NCI-H774 (cell line): ENCODE measurements at places on chromosomes 13 and 19.

DNA sequence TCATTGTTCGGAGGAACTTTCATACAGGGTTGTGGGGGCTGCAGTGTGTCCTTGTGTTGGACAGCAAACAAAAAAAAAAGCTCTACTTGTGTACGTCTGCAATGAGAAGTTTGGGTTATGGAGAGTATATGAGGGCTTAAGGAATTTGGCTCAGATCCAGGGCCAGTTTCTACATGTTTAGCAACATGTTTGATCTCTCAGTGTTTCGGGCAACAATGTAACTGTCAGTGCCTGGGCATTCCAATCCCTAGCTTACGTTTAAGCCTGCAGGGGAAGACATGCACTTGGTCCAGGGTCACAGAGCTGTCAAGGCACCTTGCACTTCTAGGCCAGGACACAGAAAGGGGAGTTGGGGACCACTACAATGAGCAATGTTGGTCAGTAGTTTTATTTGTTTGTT, 13.9 kb downstream of the ZNF543 start:
- no peak for DNase-seq

GRCh38 chr13:98960606-98961502, 17.0 kb downstream of the DOCK9 start:
- DNase-seq: no peak

GRCh38 chr13:75639454-75639853, 3.3 kb downstream of the LMO7 start:
- DNase-seq: no peak

GRCh38 chr19:15247107-15248014, 15.1 kb upstream of the EPHX3 start:
- DNase-seq: no peak

DNA sequence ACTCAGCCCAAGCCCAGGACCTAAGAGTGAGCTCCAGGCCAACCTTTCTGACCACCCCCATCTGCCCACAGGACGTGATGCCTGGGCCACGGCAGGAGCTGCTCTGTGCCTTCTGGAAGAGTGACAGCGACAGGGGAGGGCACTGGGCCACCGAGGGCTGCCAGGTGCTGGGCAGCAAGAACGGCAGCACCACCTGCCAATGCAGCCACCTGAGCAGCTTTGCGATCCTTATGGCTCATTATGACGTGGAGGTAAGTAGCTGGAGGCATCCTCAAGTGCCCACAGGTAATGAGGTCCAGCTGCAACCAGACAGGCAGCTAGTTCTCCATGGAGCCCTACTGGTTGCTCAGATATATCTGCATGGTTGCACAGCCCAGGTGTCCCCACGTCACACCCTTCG, 14.8 kb downstream of the DDX39A start:
- peak; percentile 49 for DNase-seq

DNA sequence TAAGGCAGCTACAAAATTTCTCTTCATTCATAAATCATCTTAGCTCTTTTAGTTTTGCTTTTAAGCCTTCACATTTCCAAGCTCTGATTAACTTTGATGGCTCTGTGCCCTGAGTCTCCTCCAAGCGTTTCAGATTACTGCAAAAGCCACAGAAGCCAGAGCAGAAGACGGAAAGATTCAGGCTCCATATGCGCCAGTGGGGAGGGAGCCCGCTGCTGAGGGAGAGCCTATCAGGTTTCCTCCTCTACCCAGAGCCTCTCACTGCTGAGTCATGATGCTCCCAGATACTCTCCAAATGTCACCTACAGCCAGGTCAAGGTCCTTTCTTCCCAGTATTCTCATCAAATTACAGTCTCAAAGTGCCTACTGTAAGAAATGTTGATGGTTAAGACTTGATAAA, 193.6 kb downstream of the RAP2A start:
- DNase-seq: no peak

- DNase-seq: no peak
Measured at GRCh38 chr19:11554160-11554559, 4.9 kb downstream of the ELOF1 start.

DNA sequence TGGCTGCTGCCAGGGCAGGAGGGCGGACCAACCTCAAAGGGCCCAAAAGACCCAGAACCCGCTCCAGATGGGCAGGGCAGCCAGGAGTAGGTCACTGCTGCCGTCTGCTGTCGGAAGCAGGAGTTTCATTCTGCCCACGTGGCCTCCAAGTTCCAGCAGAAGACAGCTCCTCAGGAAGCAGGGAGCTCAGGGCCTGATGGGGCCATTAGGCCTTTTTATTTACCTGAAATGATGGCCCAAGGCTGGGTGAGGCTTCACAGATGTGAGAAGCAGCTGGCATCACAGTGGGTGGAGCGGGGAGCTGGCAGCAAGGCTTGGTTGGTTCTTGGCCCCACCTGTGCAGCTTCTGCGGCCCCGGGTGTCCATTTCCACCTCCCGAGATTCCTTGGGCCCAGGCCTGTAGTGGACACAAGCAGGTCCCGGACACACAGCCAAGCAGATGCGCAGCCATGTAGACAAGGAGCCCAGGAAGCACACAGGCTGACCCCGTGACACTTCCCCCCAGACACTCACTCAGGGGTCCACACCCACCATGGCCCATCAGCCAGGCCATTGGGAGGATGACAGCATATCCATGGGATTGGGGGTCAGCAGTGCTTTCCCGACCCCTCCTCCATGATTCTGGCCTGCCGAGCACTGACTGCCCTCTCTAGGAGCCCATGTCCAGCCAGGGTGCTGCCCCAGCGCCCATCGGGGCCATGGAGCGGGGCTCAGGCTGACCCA, 26.4 kb downstream of the C13orf46 start:
- no peak for DNase-seq

DNA sequence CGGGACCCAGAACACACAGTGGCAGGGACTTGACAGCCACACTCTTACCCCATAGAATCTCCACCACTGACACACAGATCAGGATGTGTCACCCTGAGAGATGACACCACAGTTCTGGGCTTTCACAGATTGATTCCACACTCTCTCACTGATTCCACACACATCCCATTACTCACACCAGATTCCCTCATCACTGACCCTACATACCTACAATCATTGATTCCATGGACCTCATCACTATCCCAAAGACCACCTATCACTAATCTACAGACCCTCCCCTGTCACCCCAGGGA, 57.6 kb upstream of the ZNF527 start:
- no peak for DNase-seq

DNA sequence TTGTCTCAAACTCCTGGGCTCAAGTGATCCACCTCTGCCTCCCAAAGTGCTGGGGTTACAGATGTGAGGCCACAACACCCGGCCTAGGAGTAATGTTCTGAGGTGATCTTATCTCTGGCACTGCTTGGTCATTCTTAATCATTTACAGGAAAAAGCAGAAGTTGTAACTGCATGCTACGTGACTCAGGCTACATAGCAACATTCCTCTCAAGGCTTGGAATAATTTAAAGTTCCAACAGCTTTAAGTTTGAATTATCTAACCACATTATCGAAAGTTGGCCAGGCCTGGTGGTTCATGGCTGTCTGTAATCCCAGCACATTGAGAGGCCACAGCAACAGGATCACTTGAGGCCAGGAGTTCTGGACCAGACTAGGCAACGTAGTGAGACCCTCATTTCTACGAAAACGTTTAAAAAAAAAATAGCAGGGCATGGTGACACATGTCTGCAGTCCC, 3.9 kb upstream of the B9D2 start:
- no peak for DNase-seq

DNA sequence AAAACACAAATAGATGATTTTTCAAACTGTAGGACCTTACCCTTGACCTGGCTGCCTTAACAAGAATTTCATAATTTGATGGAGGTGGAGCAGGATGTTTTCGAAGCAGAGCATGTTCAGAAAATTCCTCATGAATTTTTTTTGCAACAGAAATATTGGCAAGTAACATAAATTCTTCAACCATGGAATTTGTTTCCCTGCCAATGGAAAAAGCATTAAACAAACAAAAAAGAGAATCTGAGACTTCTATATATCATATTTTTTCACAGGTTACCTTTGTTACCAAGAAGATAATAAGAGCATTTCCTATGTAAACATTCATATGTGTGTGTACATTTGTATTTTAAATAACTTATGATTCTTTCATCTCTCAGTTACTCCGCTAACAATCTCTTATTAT, 18.3 kb downstream of the DIS3 start:
- DNase-seq: no peak

GRCh38 chr13:99412856-99413255, 88.4 kb upstream of the TM9SF2 start:
- no peak for DNase-seq

GRCh38 chr13:21075011-21075378, 13.6 kb upstream of the LATS2 start:
- DNase-seq: no peak

DNA sequence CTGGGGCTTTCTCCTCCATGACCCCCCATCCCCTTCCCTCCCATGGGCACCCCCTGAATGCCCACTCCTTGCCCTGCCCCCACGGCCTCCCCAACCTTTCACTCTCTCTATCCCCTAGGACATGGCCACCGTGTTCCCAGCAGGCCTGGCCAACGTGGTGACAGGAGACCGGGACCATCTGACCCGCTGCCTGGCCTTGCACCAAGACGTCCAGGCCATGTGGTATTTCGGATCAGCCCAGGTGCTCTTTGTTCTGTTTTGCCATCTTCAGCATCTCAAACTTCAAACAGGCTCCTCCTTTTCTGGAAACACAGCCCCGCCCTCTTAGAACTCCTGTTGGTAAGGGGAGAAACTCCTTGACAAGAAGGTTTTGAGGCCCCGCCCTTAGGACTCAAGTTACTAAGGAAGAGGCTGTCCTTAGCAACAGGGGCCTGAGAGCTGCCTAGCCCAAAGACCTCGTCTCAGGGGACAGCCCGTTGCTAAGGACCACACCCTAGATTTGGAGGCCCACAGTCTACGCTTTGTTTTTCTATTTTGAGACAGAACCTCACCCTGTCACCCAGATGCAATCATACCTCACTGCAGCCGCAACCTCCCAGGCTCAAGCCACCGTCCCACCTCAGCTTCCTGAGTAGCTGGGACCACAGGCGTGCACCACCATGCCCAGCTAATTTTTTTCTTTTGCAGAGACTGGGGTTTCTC, 5.1 kb upstream of the FLT3LG start:
- no peak for DNase-seq

GRCh38 chr13:67267136-67267535, 37.0 kb upstream of the PCDH9 start:
- DNase-seq: no peak

DNA sequence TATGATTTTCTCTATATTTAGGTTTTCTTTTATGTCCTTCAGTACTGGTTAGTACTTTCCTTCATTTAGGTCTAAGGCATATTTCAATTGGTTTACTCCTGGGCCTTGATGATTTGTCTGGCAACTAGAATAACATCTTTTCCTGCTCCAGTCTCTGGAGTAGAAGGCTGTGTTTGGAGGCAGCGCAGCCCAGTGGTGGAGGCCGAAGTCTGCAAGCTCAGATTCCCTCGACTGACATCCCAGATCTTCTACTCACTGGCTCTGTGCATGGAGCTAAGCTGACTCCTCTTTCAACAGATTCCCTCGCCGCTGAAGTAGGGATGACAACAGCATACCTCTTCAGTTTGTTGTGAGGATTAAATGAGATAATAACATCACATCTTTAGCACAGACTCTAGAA, 141.0 kb downstream of the RAP2A start:
- DNase-seq: no peak

DNA sequence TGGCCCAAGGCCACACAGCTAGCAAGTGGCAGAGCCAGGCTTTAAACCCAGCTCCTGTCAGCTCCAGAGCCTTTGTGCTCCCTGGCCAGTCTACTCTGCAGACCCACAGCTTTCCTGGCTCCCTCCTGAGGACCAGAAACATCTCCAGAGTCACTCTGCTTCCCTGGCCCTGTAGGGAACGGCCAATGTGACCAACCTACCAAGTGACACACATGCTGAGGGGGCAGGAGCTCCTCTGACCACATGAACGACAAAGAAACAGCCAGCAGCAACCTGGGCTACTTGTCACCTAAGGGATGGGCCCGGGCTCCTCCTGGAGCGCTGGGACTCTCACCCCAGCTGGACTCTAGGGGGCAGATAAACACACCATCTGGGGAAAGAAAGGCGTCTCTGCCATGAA, 19.3 kb downstream of the PEG3 start:
- no peak for DNase-seq

GRCh38 chr13:37534181-37534580, 64.4 kb downstream of the POSTN start:
- no peak for DNase-seq

DNA sequence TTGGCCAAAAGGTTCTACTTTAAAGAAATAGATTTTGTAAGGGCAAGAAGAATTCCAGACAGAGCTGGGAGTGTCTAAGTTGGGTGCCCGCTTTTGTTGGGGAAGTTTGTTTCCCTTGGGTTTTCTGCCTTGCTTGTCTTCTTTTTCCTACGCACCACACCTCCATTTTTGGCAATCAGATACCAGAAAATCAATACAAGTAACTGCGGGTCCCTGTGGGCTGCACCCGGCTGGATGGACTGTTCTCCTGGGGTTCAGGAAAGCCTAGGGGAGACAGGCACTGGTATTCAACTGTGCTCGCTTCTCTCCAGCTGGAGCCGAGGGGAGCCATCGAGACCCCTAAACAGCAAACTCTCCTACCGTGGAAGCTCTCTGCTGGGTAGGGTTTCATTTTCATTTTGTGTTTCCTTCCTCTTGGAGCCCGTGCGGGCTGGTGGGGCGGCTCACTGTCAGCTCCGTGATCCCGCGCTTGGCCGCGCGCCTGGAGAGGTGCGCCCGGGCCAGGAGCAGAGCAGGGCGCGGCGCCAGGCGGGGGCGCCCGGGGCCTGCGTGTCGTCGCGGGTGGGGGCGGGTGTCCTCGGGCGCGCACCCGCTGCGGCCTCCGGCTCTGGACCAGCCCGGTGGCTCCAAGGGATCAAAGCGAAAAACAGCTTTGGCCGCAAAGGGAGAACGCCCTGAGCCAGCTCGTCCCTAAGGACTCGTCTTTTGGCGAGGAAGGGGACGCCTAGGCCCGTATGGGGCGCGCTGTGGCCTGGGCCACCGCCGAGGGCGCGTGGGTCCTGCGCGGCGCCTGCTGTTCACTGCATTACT, 347.2 kb downstream of the ZNF536 start:
- DNase-seq: no peak

GRCh38 chr19:33514885-33515551, 6.6 kb downstream of the PEPD start:
- no peak for DNase-seq

DNA sequence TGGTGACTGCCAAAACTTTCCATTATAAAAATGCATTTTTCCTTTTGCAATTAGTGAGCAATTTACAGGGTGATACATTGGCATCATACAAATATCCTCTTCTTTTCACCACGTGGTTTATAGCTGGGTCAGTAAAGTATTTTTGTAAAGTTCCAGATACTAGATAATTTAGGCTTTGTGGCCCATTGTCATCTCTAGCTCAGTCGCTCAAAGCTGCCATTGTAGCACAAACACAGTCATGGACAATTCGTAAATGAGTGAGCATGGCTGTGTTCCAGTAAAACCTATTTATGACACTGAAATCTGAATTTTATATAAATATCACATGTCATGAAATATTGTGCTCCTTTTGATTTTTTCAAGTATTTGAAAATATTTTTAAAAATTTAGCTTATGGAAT, 162.9 kb downstream of the USP12 start:
- DNase-seq: no peak
